ENCODE measurements at places on chromosomes 6 and 20.

DNA sequence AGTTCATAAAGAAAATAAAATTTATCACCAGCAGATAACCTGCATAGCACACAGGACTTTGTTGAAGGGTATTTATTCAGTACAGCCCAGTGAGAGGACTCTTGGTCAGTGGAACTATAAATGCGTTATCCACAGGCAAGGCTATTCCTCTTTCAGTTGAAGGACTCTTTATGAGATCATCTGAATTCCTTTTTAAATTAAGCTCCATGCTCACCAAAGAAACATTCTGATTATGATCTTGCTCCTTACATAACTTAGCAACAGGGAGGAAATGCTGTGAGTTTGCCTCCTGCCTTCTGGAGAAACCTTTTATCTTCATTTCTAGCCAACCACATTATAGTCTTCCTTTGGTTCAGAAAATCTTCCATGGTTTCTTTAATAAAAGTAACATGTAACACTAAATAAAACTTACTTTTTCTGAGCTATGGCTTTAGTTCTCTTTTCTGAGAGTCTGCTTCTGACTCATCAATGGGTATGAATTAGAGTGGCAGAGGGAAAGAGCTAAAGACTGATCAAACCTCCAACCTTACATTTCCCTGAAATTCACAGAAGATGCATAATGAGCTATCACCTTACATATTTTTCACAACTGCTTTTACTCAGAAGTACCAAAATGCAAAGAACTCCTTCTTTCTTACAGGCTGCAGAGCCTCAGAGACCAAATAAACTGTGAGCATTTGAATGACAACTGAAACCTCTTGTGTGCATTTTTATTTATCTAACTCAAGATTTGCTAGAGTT, 267.2 kb downstream of the ADGRG6 start:
- DNase-seq, result peak; percentile 44

DNA sequence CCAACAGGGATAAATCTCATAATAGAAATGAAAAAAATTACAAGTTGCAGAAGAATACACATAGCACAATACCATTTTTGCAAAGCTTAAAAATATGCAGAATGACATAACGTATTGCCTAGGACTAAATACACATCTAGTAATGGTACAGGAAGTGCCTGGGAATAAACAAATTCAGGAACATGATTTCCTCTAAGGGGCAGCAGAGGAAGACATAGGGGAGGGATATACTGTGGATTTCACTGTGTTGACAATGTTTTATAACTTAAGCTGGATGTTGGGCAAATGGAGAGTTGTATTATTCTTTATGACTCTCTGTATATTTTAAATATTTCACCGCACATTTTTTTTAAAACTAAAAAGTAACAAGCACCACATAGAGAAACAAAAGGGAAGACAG, 5.6 kb upstream of the GLO1 start:
- no peak for DNase-seq

DNA sequence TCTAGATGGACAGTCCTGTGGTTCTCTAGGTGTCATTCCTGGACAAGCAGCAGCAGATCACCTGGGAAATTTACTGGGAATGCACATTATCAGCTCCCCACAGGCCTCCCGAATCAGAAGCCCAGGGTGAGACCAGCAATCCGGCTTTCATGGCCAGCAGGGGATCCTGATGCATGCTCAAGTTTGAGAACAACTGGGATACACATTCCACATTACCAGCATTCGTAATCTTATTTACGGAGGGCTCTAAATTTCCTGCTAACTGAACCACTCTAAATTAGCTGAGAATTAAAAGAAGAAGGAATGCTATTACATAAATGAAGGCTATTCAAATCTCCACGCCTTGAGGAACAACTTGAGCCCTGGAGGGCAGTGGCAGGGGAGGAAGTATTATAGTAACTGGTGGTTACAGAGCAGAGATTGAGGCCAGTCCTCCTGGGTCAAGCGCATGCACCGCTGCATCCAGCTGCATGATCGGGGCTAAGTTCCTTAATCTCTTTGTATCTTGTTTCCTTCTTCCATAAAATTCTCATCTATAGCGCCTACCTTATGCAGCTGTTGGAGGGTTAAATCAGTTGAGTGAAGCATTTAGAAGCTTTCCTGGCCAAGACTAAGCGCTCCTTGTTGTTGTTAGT, 403.7 kb downstream of the CDH26 start:
- DNase-seq, result no peak

GRCh38 chr20:24880356-24880755, 68.7 kb upstream of the CST7 start:
- DNase-seq, result no peak

DNA sequence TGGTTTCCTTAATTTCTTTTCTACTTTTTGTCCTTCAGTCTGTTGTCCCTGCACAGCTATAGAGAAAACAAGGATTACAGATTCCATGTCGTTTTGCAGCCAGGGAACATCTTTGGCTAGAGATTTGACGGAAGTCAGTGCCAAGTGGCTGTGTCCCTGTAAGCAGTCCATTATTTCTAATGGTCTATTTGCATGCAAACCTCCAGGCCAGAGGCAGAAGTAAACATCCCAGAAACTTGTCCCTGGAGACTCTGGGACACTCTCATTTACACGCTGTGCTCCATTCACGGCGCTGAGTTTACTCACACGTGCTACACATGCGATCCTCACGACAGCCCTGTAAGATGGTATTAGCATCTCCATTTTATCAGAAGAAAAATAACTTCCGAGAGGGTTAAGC, 355.5 kb downstream of the PRKN start:
- DNase-seq, result no peak

GRCh38 chr6:89492025-89492640, 59.2 kb downstream of the ANKRD6 start:
- DNase-seq, result no peak

GRCh38 chr6:42315991-42316970, 98.6 kb upstream of the MRPS10 start:
- peak; percentile 87 for DNase-seq

DNA sequence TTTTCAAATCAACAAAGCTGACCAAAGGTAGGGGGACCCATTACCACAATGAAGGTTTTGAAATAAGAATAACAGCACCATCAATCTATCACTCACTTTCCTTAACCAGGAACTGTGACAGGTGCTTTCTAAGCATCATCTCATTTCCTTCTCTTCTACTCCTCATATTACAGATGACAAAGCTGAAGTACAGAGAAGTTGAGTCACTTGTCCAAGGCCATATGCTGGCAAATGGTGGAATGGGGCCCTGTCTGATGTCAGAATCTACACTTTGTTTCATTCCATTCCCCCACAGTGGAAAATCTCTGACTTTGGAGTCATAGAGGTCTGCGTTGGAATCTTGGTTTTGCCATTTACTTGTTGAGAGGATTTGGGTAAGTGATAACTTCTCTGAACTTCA, 222.5 kb upstream of the LRFN2 start:
- no peak for DNase-seq

- DNase-seq, result no peak
Observed at GRCh38 chr6:53584726-53585125, 39.8 kb upstream of the GCLC start.

DNA sequence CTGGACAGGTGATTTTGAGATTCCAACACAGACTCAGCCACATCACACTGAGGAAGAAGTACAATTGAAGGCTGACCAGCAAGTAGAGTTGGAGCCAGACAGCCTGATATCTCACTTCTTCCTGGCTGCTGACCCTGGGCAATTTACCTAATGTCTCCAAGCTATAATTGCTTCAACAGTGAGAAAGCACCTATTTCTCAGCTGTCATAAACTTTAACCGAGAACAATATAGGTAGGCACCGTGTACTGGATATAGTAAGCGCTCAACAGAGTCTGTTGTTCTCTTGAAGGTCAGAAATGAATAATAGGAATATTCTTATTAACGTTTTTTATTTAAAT, 28.3 kb downstream of the STX7 start:
- no peak for DNase-seq

All from amniotic stem cell (primary cell).